ENCODE measurements at places on chromosomes 2 and 18. TPM values are rescaled to one million over a fixed set of nuclear protein-coding genes. Genes with fewer than 3 reads are reported as not detected.
A peak's percentile ranks its signal among the peaks of the same experiment; 100 is the strongest.

- DNase-seq: peak; percentile 84
Observed at GRCh38 chr2:197255543-197255942, 55.0 kb downstream of the ANKRD44 start.

GRCh38 chr2:187188783-187189631, 259.0 kb downstream of the CALCRL start:
- no peak for DNase-seq

GRCh38 chr2:21972586-21972985, 848.8 kb downstream of the TDRD15 start:
- DNase-seq: no peak

The CPO gene
- total RNA-seq: not detected

The LGALSL gene
- 129 TPM for total RNA-seq

Data from suprapubic skin (tissue), 4 donors.